ENCODE measurements at places on chromosomes 1 and 21.

- DNase-seq, result no peak
Observed at GRCh38 chr1:81812712-81813111, 12.0 kb downstream of the ADGRL2 start.

GRCh38 chr21:45200031-45200430 is 87.7 kb downstream of the POFUT2 start:
- DNase-seq, result no peak

- DNase-seq, result no peak
Observed at GRCh38 chr1:185152187-185152767, 4.5 kb downstream of the TRMT1L start.

DNA sequence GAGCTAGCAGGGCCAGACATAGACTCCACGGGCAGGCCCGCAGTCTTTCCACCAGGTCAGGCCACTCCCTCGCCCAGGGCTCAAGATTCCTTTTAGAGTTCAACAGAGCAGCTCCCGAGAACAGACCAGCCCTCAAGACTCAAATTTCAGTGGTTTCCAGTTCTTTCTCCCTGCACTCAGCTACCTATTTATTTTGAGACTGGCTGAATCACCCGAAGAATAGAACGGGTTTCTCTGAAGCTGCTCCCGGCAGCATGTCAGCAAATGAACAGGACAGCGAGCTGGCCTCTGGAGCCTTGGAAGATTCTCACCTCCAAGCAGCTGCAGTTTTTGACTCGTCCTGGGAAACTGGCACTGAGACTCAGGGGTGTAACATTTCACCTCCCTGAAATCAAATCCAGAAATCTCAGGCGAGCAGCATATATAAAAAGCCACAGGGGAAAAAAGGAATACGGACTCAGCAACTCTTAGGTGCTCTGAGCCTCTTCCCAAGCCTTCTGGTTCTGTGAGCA is 177.9 kb downstream of the CLIC6 start:
- no peak for DNase-seq

DNA sequence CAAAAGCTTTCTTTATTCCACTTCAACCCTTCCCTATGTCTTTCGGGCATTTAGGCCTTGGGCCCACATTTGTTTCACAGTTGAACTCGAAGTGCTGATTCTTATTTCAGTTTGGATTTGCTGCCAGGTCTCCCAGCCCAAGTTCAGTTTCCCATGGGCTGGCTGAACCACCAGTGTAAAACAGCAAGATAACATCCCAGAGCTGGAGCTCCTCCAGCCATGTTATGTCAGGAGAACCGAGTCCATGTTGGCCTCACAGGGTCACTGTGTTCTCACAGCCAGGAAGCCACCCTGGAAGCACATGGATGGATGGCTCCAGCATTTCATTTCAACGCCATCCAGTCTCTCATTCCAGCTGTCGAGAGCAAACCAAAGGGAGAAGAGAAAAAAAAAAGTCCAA is 45.2 kb upstream of the RXRG start:
- no peak for DNase-seq

GRCh38 chr1:226674892-226675714 is 64.0 kb downstream of the ITPKB start:
- DNase-seq, result no peak

DNA sequence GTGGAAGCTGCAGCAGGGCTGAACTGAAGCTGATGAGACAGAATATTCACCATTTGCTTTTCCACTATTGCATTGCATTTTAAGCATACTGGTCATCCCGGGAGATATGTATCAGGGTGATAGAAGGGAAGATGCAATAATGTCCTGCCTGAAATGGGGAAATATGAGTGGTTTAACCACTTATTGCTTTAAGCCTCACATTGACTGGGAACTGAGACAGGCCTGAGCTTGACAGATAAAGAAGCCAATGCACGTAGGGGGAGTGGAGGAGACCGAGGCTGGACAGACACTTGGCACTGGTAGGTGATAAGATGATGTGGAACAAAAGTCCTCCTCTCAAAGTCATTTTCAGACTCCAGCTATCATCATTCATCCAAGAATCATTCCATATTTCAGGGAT is 911.7 kb upstream of the NCAM2 start:
- no peak for DNase-seq

GRCh38 chr1:222107267-222107666 is 365.4 kb upstream of the DUSP10 start:
- no peak for DNase-seq

GRCh38 chr21:23718446-23719285 is 1888.6 kb downstream of the MRPL39 start:
- no peak for DNase-seq

- DNase-seq, result no peak
Observed at GRCh38 chr21:42666925-42667324, 13.5 kb downstream of the PDE9A start.

GRCh38 chr21:39568361-39568760 is 44.4 kb upstream of the B3GALT5 start:
- DNase-seq, result no peak

- DNase-seq, result no peak
Observed at GRCh38 chr1:12496154-12496961, 121.7 kb downstream of the DHRS3 start.

- peak; percentile 62 for DNase-seq
Observed at GRCh38 chr1:98048244-98048643, 127.4 kb upstream of the DPYD start.

DNA sequence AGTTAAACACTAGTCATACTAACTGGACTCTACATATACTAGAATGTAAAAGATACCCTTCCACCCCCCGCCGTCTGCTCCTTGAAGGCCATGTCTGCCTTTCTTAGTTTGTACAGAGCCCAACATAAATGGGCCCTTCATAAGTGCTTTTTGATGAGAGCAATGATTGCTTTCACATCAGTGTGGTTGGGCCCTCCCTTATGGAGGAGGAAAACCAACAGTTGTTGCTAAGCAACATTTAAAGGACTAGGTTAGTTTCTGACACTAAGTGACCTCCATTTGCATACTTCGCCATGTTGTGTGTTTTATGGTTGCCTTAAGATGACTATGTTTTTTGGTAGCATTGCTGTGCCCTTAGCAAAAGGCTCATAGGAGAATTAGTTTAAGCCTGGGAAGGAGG is 182.0 kb upstream of the SGIP1 start:
- DNase-seq, result no peak

DNA sequence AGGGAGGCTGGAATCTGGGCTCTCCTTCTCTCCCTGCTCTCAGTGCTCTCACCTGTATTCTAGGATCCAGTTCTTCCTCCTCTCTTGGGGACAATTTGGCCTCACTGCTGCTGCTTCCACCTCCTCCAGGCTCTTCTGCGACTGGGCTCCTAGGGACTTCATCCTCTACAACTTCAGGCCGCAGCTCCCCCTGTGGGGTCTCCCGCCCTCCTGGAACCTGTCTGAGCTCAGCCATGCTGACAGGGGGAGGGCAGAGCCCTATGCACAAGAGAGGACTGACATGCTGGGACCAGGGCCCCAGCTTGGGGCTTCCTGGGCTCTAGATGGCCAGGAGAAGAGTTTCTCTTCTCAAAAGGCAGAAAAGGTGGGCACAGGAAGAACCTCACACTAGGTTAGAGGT is 1.0 kb downstream of the SH3BP5L start:
- DNase-seq, result no peak

DNA sequence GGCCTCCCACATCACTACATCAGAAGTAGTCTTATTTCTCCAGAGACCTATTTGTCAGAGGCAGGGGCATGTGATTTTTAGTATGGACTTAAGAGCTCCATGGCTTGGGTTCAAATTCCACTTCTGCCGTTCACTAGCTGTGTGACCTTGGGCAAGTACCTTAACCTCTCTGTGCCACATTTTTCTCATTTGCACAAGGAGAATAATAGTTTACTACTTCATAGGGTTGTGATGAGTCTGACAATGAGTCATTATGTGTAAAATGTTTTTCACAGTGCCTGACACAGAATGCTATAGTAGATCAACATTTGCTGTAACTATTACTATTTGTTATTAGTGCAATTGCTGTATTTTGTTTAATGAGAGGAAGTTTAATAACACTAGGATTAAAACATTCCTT is 200.6 kb downstream of the PRDM2 start:
- DNase-seq, result no peak

DNA sequence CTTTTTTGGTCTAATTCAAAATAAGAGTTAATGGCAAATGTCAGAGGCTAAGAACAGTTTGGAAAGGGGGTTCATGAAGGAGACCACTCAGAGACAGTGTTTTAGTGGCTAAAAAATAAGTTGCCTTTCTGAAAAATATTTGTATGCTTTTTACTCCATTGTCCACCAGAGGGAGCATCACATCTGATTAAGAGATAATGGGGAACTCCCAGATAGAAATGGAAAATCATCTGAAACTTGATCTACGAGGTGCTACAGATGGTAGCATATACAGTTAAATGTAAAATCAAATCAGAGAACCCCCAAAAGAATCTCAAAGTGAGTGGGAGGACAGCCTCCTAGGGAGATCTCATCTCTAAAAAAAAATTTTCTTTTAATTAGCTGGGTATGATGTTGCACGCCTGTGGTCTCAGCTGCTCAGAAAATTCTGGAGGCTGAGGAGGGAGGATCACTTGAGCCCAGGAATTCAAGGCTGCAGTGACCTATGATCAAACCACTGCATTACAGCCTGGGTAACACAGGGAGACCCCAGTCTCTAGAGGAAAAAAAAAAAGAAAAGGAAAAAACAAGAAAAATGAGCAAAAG is 9.7 kb downstream of the SMYD3 start:
- DNase-seq, result no peak

GRCh38 chr1:2238361-2239012 is 10.4 kb downstream of the SKI start:
- DNase-seq, result no peak

DNA sequence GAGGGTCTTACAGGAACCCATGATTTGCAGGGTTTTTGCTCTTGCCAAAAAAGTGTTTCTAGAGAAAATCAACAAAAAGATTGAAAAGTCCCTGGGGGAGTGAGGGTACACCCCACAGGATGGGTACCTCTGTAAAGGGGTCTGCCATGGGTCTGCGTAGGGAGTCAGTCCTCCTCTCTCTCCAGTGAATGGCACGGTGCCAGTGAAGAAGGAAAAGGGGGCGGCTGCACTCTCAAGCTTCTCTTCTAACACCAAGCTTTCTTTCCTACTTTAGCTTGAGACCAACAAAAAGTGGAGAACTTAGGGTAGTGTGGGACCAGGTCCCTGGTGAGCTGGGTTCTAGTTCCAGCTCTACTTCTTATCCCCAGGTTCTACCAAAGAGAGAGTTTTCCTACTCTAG is 87.4 kb downstream of the GLUL start:
- no peak for DNase-seq

DNA sequence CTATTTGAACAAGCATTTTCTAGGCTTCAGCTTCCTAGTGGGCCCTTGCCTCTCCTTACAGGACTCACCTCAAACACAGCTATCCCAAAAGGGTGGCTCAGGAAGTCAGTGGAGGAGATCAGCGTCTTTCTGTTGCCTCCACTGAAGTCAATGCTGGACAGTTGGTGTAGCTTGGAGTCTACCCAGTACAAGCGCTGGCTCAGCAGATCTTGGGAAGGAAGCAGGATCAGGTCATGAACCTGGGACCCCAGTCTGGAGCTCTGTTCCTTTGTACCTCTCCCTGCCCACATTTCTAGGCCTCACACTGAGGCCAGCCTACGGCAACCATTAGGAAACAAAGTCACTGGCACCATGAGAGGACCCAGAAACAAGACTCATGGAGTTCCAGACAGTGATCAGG is 23.7 kb upstream of the MAGOH start:
- DNase-seq, result no peak

GRCh38 chr1:219989766-219990165 is 56.5 kb downstream of the EPRS1 start:
- no peak for DNase-seq

DNA sequence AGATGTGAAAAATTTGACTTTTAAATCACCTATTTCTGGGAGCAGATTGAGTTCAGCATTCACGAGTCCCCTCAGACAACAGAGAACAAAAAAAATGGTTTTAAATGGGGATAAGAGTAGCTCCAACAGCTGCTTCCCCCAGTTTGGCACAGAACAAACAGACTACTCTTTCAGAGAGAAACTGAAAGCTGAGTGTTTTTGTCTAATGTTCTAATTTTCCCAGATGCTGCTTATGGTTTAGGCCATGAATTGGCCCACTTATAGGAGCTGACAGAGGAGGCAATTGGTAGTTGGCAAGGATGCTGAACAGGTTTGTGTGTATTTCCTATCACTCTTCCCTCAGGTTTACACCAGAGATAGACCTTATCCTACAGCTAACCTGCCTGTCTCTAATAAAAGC is 1637.4 kb upstream of the PRMT6 start:
- no peak for DNase-seq

DNA sequence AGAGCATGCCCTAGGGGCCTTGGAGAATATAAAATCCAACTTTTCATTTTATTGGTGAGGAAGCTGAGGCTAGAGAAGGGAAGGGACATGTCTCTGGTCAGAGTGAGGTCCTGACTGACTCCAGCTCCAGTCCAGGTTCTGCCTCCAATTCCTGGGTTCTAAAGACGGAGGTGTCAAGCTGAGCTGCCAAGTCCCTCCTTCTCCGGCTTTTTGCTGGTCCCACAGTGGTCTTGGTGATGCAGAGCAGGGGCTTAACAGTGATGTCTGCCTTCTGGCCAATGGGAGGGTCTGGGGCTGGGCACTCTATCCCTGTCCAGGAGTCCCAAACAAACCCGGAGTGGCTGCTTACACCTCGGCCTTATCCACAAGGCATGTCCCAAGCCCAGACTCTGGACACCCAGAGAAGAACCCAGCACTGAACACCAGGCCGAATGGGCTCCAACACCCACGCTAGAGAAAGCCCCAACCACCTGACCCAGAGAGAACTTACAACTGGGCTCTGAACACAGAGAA is 104.8 kb downstream of the EBNA1BP2 start:
- no peak for DNase-seq

- no peak for DNase-seq
Observed at GRCh38 chr1:230806552-230806951, 59.4 kb downstream of the CAPN9 start.

DNA sequence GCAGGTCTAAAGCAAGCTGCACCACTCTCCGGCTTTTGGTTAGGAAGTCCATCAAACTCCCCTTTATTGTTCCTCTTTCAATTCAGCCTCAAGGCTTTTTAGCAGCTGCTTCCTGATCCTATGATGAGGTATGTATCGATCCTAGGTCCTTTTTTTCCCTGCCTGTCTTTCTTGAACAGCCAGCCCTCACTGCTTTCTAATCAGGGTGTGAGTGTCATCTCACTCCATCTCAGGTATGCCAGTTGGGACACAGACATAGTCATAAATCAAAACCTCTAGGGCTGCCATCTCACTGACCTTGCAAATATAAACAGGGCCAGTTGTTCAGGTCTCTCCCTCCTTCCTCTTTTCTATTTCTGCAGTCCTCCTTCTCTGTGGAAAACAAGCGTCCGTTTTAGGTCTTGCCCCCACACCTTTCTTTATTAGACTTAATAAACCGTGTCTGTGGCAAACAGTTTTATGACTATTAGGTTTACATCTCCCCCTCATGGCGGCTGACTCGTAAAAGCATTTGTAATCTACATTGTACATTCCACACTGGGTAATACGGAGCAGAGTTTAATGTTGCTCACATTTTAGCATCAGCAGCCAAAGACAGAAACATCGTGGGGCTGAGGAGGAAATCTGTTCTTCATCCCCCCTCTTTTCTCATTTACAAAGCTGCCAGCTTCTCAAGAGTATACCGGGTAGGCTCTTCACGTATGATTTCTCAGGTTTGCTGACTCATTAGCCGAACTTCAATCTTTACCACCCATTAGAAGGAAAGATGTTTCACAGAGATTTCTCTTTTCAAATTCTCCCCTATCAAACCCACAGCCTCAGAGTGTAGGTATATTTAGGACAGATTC is 11.6 kb downstream of the STYXL2 start:
- DNase-seq, result no peak

Data from left renal pelvis (tissue), 4 donors.